ENCODE measurements at places on chromosomes 1 and 21.

- no peak for DNase-seq
Measured at GRCh38 chr1:155127105-155127966, at the start of gene EFNA1. Gene EFNA1 (plus strand): TSS chr1:155127876. CDS start chr1:155127978, 102 bp downstream.

DNA sequence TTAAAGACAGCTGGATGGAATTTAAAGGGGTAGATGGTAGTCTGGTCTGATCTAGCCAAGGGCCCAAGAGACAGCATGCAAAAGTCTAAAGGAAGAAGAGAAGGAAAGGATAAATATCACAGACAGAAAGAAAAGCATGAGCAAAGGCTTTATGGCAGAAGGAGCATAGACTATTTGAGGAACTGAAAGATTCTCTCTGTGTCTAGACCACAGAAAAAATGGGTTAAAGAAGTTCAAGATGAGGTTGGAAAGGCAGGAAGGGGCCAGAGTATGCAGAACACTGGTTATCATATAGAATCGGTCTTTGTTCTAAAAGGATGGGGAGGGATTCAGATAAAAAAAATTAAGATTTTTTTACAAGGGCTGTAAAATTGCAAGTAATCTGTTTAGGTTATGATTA is 136.8 kb upstream of the SGIP1 start:
- no peak for DNase-seq

GRCh38 chr1:187621951-187622350 is 793.2 kb downstream of the PLA2G4A start:
- no peak for DNase-seq

GRCh38 chr1:4628992-4629391 is 25.4 kb upstream of the AJAP1 start:
- DNase-seq, result no peak

GRCh38 chr21:35929901-35930300 is 130.4 kb downstream of the SETD4 start:
- DNase-seq, result no peak

DNA sequence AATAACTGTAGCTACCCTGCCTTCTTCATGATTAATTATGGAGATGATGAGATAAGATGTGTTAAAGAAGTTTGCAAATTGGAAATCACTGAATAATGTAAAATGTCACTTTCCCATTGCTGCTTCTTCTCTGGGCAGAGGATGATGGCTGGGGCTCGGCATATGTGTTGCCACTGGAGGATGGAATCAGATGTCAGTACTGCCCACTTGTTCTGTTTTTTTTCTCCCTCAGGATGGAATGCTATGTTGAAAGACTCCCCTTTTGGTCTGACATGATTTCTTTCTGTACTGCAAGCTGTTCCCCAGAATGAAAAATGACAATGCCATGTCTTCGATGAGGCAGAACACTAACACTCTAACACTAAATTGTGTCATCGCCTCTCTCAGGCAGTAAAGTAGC is 373.9 kb upstream of the SPAG17 start:
- no peak for DNase-seq

- DNase-seq, result no peak
Measured at GRCh38 chr1:4379451-4380175, 274.8 kb upstream of the AJAP1 start.

- DNase-seq, result no peak
Measured at GRCh38 chr1:8026976-8027747, 1.1 kb upstream of the ERRFI1 start.

GRCh38 chr1:205975387-205975998 is 27.7 kb downstream of the RAB7B start:
- DNase-seq, result no peak

- DNase-seq, result no peak
Measured at GRCh38 chr1:31753707-31754349, 10.3 kb downstream of the ADGRB2 start.

GRCh38 chr21:18617291-18617690 is 213.7 kb upstream of the TMPRSS15 start:
- no peak for DNase-seq

DNA sequence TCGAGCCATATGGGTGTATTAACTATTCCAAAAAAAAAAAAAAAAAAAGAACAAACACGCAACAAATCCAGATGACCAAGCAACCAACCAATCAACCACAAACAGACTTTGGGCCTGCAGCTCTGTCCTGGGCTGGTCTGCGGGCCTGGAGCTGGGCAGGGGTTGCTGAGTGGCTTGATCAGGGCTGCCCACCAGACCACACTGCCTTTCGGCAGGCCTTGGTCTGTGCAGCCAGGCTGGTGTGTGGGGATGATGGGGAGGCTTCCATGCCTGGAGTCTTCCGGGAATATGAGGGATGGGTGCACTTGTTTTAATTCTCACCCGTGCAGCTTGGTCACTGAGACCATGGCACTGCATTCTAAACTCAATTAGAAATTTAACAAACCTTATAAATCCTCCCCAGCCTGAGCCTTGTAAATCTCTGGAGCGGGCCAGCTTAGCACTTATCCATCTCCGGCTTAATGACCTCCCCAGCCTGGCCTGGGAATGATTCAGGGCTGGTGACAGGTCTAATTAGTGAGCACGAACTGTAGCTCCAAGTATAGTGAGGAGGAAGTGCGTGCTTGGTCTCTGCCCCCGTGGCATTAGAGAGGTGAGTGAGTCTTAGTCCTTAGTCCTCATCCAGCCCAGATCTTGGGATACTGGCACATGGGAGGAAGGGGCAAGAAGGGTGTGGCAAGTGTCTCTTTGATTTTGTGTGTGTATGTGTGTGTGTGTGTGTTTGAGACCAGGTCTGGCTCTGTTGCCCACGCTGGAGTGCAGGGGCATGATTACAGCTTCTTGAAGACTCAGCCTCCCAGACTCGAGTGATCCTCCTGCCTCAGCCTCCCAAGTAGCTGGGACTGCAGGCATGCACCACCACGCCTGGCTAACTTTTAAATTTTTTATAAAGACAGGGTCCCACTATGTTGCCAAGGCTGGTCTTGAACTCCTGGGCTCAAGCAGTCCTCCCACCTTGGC is 74.6 kb upstream of the CSF3R start:
- DNase-seq, result no peak

GRCh38 chr1:13642306-13643004 is 57.5 kb upstream of the PRDM2 start:
- no peak for DNase-seq

GRCh38 chr1:37325509-37326437 is 148.6 kb upstream of the ZC3H12A start:
- no peak for DNase-seq

- no peak for DNase-seq
Measured at GRCh38 chr1:27563591-27564471, 40.1 kb downstream of the AHDC1 start.

GRCh38 chr1:115201598-115201997 is 112.3 kb upstream of the TSPAN2 start:
- no peak for DNase-seq

Measured in stimulated activated CD4-positive, alpha-beta T cell treated with anti-CD3 and anti-CD28 coated beads, Interleukin-1b, Interleukin-23, amount 100 ng/mL, for 4 hours (primary cell).